ENCODE measurements at places on chromosomes 11 and 22.
A peak's percentile ranks its signal among the peaks of the same experiment; 100 is the strongest.

DNA sequence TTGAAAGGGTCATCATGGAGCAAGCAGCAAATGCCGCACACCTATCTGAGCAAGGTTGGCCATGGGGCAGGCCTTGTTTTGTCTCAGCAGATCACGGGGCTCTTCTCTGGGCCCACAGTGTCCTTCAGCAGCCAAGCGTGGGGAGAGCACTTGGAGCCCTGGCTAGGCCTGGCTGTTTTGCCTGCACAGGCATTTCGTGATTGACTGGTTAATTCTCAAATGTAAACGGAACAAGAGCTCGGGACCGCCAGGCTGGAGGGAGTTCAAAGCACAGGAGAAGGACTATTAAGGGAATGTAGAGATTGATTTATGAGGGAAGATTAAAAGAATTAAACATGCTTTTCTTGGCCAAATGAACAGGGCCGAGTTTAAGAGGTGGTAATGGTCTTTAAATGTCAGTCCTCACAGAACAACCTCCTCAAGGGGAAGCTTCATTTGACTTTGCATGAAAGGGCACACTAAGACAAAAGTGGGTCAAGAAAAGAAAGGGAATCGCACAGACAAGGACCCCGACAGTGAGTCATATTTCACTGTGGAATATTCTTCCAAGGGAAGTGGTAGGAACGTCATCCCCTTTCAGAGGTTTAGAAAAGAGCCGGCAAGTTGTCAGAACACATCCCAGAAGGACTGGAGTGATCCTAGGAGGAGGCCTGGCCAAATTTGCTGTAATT lies 20.7 kb downstream of the SPON1 start:
- no peaks in the 10 kb centered on the region for H3K4me1 ChIP-seq
- H3K27me3 ChIP-seq, result no peaks in the 10 kb centered on the region
- H3K36me3 ChIP-seq, result no peaks in the 10 kb centered on the region
- no peak overlapping the region for H3K27ac ChIP-seq
- H3K4me3 ChIP-seq, result no peak overlapping the region
- no peak for DNase-seq

- DNase-seq, result no peak
- no peaks in the 10 kb centered on the region for H3K27me3 ChIP-seq
- H3K36me3 ChIP-seq, result no peaks in the 10 kb centered on the region
Measured at GRCh38 chr11:132904607-132905006, 627.7 kb downstream of the OPCML start.

- no peaks in the 10 kb centered on the region for H3K4me1 ChIP-seq
- no peaks in the 10 kb centered on the region for H3K27me3 ChIP-seq
- H3K27ac ChIP-seq, result no peak overlapping the region
- H3K36me3 ChIP-seq, result no peaks in the 10 kb centered on the region
Measured at GRCh38 chr11:73453562-73453961, 77.4 kb downstream of the RELT start.

- no peaks in the 10 kb centered on the region for H3K36me3 ChIP-seq
- no peak overlapping the region for H3K4me3 ChIP-seq
- H3K27ac ChIP-seq, result no peak overlapping the region
- no peaks in the 10 kb centered on the region for H3K27me3 ChIP-seq
Measured at GRCh38 chr11:19721176-19721575, 8.5 kb downstream of the NAV2 start.

DNA sequence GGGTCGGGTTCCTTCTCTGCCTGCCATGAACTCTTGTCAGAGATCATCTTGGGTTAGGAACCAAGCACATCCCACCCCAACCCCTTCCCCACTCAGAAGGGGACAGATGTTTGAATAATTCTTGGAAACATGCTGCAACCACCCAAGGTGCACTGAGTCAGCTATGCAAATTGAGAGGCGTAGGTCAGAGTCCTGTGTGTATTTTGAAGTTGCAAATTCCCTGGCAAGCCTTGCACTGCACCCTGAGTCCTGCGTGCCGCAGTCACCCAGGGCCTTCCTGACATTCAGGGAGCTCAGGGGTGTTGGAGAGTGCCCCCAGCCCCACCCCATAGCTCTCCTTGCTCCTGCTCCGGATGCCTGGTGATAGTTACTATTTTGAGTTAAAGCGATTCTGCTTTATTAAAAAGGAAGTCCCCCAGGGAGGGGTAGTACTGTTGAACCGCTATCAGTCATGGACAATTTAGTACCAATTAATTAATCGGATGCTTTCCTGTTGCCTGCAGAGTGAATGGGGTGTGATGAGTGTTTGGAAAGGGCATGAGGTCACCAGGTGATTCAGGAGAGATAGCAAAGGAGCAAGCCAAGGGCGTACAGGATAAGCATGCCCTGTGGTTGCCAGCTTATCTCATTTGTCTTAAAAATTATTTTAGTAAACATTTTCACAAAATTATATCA lies 123.7 kb downstream of the GRIK4 start:
- peaks cover 50% of the 10 kb centered on the region for H3K27me3 ChIP-seq
- H3K4me3 ChIP-seq, result no peak overlapping the region
- H3K4me1 ChIP-seq, result no peaks in the 10 kb centered on the region
- H3K27ac ChIP-seq, result no peak overlapping the region
- no peaks in the 10 kb centered on the region for H3K36me3 ChIP-seq

- H3K36me3 ChIP-seq, result no peaks in the 10 kb centered on the region
- H3K4me3 ChIP-seq, result no peak overlapping the region
- no peak overlapping the region for H3K27ac ChIP-seq
- no peaks in the 10 kb centered on the region for H3K4me1 ChIP-seq
- DNase-seq, result peak; percentile 41
Measured at GRCh38 chr11:44286268-44286880, 23.6 kb downstream of the ALX4 start.

DNA sequence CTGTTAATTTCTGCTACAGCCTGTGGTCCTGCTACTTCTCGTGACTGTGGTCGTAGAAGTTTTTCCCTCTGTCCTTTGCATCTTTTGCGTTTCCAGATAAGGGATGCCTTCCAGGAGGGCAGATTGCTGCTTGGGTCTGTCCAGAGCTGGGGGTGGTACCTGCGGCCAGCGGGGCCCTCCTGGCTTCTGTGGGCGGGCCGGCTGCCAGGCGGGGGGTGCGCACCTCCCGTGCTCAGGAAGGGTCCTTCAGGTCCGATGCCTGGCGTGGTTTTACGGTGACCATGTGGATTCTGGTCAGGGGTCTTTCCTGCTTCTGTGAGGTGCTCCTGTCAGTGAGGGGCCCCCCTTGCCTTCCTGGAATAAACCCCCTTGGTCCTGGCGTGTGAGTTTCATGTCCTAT lies 84.8 kb downstream of the KCNQ1 start:
- DNase-seq, result no peak
- peaks cover 23% of the 10 kb centered on the region for H3K27me3 ChIP-seq
- H3K36me3 ChIP-seq, result peaks cover 4% of the 10 kb centered on the region
- peaks cover 66% of the 10 kb centered on the region for H3K4me1 ChIP-seq
- H3K4me3 ChIP-seq, result no peak overlapping the region
- no peak overlapping the region for H3K27ac ChIP-seq

Data from stomach (tissue), 19 donors.